ENCODE measurements at places on chromosomes 3 and 15.
A peak's percentile ranks its signal among the peaks of the same experiment; 100 is the strongest.

DNA sequence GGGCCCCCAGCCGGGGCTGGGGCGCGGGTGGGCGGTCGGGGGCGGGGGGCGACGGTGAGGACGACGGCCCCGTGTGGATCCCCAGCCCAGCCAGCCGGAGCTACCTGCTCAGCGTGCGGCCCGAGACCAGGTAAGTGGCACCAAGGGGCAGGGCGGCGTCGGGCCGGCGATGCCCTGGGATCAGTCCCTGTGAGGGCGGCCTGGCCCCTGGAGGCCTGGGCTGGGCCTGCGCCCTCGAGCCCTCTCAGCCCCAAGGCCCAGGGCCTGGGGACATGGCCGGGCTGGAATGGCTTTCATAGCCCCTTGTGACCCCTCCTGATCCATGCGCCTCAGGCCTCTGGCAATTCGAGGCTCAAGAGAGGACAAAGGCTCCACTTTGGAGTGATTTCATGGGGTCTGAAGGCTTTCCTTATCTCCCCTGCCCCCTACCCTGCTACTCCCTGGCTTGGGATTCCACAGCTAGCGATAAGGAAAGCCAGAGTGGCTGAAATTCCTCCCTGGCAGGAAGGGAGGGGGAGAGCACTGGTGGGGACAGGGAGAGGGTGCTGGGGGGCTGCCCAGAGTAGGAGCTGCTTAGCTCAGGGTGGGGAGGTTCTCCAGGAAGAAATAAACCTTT lies 418 bp downstream of the ALPK3 start:
- no peak for DNase-seq

GRCh38 chr3:195771646-195772300 lies 40.0 kb downstream of the MUC4 start:
- no peak for DNase-seq

DNA sequence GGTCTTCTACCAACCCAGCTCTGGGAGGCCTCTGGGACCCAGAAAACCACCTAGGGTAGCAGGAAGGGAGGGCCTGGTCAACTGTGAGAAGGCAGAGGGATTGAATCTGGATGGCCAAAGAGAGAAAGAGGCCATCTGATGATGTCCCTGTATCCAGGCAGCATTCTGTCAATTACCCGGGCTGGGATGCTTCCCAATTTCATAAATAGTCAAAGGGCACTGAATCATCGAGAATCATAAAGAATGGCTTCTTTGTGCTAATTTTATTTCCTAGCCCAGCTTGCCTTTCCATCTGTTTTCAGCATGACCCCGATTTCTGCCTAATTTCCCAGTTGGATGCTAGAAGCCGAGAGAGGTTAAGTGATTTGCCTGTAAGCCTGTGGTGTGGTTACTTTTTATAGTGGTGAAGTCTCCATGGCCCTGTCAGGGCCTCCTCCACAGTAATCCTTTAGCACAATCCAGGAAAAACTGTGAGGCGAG lies 129.2 kb downstream of the FAM43A start:
- DNase-seq: peak; percentile 6

DNA sequence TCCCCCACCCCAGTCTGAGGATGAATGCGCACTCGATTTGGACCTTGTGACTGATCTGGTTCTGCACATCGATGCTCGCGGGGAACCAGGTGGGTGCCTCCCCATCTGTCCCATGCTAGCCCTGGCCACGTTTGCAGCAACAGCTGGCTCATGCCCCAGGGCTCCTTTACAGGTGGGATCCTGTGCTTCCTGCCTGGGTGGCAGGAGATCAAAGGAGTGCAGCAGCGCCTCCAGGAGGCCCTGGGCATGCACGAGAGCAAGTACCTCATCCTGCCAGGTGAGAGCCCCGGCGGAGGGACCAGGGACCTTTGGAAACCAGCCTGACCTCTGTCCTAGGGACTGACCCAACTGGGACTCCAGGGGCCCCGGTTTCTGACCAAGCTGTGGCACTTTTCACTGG lies 44.3 kb downstream of the DHX30 start:
- DNase-seq: no peak

- no peak for DNase-seq
Measured at GRCh38 chr3:87801409-87801808, 257.4 kb downstream of the CGGBP1 start.

- DNase-seq: no peak
Measured at GRCh38 chr15:51342227-51342999, 958 bp downstream of the GLDN start.

DNA sequence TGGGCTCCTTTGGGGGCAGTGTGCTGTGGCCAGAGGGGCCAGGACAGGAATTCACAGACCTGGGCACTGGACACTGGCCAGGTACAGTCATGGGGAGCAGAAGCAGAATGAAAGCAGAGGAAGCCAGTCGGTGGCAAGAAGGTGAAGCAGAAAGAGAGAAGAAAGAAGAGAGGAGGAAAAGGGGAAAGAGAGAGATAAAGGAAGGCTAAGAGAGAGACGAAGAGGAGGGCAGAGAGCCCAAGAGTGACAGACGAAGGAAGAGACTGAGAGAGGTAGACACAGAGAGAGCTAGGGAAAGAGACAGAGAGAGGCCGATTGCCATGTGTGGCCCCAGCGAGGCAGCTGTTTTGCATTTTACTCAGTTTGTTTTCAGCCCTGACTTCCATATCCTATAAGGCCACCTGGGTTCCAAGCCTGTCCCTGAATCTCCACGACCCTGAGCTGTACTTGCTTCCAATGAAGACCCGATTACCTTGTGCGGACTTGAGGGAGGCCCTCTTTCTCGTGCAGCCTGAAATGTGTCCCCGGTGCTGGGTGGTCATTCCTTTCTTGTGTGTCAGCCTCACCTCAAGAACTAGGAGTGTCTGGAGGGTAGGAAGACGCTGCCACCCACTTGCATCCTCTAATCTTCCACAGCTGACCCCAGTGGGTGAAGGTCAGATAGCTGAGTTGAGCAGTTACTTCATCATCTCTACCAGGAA lies 73.9 kb downstream of the LSM3 start:
- DNase-seq: no peak

DNA sequence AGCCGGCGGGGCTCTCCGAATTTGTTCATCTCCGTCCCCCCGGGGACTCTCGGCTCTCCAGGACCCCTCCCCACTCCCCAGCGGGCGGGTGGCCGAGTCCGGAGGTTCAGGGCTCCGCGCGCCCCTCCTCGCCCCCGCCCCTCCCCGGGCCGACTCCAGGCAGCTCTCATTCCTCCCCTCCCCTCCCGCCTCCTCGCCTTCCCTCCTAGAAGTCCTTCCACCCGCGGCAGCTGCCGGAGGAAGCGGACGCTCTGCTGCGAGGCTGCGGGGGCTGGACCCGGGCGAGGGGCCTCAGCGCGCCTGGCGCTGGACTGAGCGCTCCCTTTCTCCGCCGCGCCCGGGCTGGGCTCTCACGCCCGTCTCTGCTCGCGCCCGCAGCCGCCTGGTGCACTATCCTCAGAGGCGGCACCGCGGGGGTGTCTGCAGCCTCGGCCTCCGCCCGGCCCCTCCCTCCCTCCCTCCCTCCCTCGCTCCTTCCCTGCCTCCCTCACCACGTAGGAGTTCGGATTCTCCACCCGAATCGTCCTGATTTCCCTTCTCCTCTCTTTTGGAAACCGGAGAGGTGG lies at the start of gene ROBO2:
Gene ROBO2 (plus strand): TSS at position 494 of the 566 bp plus-strand sequence. CDS start 687 bp downstream, outside the sequence.
- peak; percentile 28 for DNase-seq

DNA sequence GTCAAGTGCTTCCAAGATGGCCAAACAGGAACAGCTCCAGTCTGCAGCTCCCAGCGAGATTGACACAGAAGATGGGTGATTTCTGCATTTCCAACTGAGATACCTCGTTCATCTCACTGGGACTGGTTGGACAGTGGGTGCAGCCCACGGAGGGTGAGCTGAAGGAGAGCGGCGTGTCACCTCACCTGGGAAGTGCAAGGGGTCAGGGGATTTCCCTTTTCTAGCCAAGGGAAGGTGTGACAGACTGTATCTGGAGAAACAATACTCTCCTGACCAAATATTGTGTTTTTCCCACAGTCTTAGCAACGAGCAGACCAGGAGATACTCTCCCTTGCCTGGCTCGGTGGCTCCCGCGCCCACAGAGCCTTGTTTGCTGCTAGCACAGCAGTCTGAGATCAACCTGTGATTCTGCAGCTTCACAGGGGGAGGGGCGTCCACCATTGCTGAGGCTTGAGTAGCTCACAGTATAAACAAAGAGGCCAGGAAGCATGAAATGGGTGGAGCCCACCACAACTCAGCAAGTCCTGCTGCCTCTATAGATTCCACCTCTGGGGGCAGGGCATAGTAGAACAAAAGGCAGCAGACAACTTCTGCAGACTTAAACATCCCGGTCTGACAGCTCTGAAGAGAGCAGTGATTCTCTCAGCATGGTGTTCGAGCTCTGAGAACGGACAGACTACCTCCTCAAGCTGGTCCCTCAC lies 293.5 kb upstream of the SUCLG2 start:
- no peak for DNase-seq

GRCh38 chr3:43353923-43354670 lies 67.8 kb downstream of the SNRK start:
- DNase-seq: no peak

- DNase-seq: no peak
Measured at GRCh38 chr3:160124224-160124623, 101.0 kb upstream of the C3orf80 start.

DNA sequence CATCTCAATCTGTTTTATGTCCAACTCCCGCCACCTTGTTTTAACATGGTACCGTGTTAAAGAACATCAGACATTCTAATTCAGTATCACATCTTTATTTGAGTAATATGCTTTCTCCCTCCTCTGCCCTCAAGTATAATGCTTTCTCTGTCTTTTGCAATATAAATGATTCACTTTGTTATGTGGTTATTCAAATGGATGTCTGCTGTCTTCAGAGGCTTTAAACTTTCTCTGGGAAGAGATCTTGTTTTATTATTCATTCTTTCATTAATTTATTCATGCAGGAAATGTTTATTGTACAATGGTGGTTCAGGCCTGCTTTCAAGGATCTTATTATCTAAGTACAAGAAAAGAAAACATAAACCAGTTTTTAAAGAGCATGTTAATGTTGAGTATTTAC lies 57.1 kb downstream of the RAP2B start:
- DNase-seq: no peak

DNA sequence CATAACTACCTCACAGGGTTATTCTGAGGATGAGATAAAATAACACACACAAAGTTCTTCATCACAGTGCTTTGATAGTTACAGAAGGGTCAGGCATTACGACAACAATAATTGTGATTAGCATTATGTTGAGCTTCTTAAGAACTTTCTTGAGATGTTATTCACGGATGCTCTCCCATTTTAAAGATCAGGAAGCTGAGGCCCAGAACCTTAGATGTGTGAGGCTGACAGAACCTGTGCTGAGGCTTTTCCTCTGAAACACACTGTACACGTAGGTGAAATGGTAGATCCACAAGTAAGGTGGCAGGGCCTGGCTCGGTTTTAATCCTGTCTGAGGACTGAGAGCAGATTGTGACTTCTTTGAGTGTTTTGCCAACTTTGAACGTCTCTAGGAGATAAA lies 211.2 kb upstream of the BHLHE40 start:
- DNase-seq: no peak

GRCh38 chr3:8456412-8456811 lies 45.2 kb upstream of the LMCD1 start:
- no peak for DNase-seq

GRCh38 chr3:118991775-118992174 lies 42.9 kb downstream of the IGSF11 start:
- DNase-seq: peak; percentile 11

GRCh38 chr3:27718459-27718858 lies 3.7 kb downstream of the EOMES start:
- no peak for DNase-seq

DNA sequence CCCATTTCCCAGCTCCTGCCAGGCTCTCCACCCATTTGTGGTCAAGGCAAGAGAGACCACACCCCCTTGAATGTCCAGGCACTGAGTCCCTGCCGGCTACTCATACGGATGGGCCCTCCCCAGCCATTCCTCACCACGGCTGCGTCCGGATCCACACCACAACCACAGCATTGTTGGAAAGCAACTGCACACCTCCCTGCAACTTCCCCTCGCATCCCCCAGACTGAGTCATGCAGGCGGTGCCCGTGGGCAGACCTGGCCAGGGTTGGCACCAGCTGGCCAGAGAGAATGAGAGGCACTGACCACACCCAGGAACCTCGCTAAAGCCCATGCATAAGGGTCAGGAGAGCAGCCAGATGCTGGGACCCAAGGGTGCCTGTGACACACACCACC lies 30.5 kb downstream of the LOXL1 start:
- DNase-seq: no peak

DNA sequence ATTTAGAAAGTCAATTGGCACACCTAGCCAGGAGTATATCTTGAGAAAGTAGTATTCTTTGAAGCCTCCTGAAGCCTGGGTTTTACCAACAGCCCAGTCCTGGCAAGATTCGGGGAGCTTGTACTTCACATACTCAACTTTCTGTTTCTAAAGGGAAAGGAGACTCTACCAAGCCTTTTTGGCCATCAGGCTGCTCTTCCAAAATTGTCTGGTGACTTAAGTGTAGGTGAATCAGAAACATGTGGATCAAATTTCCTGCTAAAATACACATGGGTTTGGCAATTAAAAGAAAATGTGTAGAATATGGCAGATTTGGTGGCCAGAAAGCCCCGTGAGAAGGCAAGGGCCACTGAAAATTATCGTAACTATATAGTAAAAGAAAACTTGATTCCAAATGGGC lies 15.9 kb upstream of the GREM1 start:
- no peak for DNase-seq

DNA sequence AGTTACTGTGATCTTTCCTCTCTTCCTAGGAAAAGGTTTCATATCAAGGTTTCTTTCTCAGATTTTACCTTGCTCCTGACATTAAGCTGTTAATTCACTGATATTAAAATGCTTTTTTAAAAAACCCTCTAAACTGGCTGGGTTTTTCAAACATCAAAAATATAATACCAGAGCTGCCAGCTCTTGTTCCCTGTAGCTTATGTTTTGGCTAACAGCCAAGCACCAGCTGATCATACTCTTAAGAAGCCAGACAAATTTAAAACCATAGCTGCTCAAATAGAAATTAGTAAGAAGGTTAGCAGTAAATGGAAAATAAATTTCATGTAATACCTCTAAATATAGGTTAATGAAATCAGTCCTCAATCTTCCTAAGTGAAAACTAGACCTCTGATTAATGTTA lies 657.5 kb downstream of the GRM7 start:
- no peak for DNase-seq

DNA sequence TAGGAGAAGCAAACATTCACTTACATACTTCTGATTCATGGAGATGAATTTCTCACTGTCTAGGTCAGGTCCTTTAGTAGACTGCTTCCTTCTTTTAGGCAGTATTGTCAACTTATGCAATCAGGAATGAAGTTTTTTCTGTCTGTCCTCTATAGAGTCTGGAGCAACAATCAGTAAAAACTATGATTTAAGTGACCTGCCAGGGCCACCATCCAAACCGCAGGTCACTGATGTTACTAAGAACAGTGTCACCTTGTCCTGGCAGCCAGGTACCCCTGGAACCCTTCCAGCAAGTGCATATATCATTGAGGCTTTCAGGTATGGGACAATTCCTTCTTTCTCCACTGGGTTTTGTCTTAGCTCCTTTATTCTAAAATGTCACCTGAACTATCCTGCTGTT lies 523.1 kb downstream of the ROBO2 start:
- DNase-seq: no peak

DNA sequence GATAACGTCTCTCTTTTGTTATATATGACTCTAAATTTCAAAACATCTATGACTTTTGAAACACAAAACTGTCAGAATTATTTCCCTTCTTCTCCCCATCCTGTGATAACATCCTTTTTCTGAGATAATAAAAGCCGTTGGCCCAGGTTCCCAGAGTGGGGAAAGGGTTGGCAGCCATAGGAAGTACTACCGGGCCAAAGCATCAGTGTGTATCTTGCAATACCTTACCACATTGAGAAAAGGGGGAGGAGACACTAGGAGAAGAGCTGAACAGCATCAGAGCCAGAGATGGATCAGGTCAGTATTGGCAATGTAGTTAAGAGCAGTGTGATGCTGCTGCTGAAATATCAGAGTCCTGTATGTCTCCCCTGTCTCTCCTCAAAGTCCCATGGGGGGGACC lies 210.0 kb upstream of the PROK2 start:
- no peak for DNase-seq

Measured in nucleus accumbens (tissue), 56 donors.